ENCODE measurements at places on chromosomes 13 and 19. TPM values are rescaled to one million over a fixed set of nuclear protein-coding genes. Genes with fewer than 3 reads are reported as not detected.

DNA sequence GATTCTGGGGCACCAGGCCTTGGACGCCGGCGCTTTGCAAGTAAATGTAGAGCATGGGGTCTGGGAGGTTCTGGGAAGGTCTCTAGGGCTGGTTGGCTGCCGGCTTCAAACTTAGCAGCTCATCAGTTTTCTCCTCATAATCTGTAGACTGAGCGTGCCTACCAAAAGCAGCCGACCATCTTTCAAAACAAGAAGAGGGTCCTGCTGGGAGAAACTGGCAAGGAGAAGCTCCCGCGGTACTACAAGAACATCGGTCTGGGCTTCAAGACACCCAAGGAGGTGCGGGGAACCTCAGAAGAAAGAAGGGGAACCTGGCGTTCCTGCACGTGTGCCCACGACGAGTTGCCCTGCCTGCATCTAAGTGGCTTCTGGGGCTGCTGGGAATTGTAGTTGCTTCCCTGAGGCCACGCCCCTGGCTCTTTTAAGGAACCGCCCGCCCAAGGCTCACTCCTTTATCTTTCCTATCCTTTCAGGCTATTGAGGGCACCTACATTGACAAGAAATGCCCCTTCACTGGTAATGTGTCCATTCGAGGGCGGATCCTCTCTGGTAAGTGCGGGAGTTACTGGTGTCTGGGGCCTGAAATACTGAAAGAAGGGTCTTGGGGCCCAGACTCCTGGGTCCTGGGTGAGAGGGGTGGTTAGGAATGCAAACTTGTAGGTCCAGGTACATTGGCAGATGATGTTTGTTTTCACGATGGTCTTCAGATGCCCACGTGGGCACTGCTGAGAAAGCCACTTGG lies 984 bp downstream of the RPS11 start:
- H3K27ac ChIP-seq: peak overlapping the region; percentile 92
- DNase-seq: peak; percentile 56
- peaks cover 38% of the 10 kb centered on the region for H3K4me1 ChIP-seq
- peaks cover 42% of the 10 kb centered on the region for H3K36me3 ChIP-seq
- peak overlapping the region; percentile 68 for H3K4me3 ChIP-seq
- H3K27me3 ChIP-seq: no peaks in the 10 kb centered on the region

GRCh38 chr19:46068345-46069258 lies 27.8 kb upstream of the IGFL4 start:
- no peaks in the 10 kb centered on the region for H3K4me1 ChIP-seq
- no peaks in the 10 kb centered on the region for H3K36me3 ChIP-seq
- no peak for DNase-seq
- no peak overlapping the region for H3K4me3 ChIP-seq
- peaks cover 95% of the 10 kb centered on the region for H3K27me3 ChIP-seq

The KLHL1 gene
- not detected for total RNA-seq

DNA sequence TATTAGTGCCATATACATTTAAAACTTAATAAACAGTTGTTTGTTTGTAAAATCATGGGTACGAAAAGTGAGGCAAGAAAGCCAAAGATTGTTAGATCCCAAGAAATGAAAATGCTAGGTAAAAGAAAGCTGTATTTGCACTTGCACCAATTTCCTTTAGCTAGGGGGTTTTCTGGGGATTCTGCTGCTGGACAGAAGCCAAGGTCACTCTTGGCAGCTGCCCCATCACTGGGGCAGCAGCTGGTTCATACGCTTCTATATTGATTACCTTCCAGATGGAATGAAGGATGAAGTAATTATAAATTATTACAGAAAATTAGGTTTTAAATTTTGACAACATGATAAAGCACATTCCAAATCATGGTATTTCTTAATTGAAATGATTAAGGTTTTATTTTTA lies 127.4 kb downstream of the SLITRK5 start:
- DNase-seq: no peak
- H3K27ac ChIP-seq: no peak overlapping the region
- H3K36me3 ChIP-seq: no peaks in the 10 kb centered on the region
- no peak overlapping the region for H3K4me3 ChIP-seq
- H3K27me3 ChIP-seq: no peaks in the 10 kb centered on the region

- DNase-seq: no peak
- H3K36me3 ChIP-seq: no peaks in the 10 kb centered on the region
- no peak overlapping the region for H3K27ac ChIP-seq
- no peaks in the 10 kb centered on the region for H3K4me1 ChIP-seq
Measured at GRCh38 chr13:113746143-113746525, 12.9 kb upstream of the TMEM255B start.

DNA sequence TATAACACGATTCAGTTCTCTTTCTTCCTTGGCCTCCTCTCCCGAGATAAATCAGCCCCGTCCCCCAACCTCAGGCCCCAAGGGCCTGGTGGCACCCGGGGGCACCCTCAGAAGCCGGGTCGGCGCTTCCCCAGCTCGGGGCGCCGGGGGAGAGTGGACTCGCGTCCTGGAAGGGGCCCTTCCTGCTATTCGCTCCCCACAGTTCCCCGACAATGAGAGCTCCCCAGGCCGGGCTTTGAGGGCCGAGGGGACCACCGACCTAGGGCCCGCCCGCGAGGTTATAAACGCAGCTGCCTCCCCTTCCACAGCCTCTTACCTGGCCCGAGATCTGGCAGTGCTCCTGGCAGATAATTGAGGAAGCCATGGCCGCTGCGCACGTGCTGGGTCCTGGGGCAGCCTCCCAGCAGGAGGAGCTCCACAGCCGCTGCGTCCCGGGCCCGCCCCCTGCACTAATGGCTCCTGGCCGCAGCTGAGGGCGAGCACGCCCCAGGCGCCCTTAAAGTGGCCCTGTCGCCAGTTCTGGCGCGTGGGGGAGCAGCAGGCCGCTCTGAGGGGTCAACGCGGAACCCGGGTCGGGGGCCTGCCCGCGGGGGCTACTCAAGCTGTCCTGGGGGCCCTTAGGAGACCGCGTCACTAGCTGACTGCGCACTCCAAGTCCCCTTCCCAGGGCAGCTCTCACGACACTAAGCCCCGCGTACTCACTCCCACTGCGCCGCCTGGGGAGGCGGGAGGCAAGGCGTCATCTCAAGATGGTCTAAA lies at the start of gene SOHLH2:
Gene SOHLH2, minus strand, starts transcription at position 394 of the 759 bp plus-strand sequence. Its CDS starts 30 bp downstream, at position 364.
- H3K4me3 ChIP-seq: no peak within 1 kb of the TSS
- no peaks in the 10 kb centered on the region for H3K27me3 ChIP-seq
- DNase-seq: no peak
- no peaks in the 10 kb centered on the region for H3K36me3 ChIP-seq

The ELANE gene
- 1.0 TPM for total RNA-seq

GRCh38 chr19:36140304-36141038 lies 605 bp downstream of the CAPNS1 start:
- peak overlapping the region; percentile 98 for H3K27ac ChIP-seq
- peak; percentile 64 for DNase-seq
- peaks cover 21% of the 10 kb centered on the region for H3K36me3 ChIP-seq
- peaks cover 29% of the 10 kb centered on the region for H3K4me1 ChIP-seq
- H3K4me3 ChIP-seq: peak overlapping the region; percentile 85

- no peaks in the 10 kb centered on the region for H3K27me3 ChIP-seq
- no peak overlapping the region for H3K4me3 ChIP-seq
- no peak for DNase-seq
- peaks cover 76% of the 10 kb centered on the region for H3K36me3 ChIP-seq
- H3K4me1 ChIP-seq: no peaks in the 10 kb centered on the region
Measured at GRCh38 chr19:47755762-47756626, 10.6 kb downstream of the NOP53 start.

- no peak for DNase-seq
- no peaks in the 10 kb centered on the region for H3K27me3 ChIP-seq
- no peak overlapping the region for H3K4me3 ChIP-seq
- H3K4me1 ChIP-seq: no peaks in the 10 kb centered on the region
- no peak overlapping the region for H3K27ac ChIP-seq
Measured at GRCh38 chr13:83190020-83190419, 692.3 kb downstream of the SLITRK1 start.

DNA sequence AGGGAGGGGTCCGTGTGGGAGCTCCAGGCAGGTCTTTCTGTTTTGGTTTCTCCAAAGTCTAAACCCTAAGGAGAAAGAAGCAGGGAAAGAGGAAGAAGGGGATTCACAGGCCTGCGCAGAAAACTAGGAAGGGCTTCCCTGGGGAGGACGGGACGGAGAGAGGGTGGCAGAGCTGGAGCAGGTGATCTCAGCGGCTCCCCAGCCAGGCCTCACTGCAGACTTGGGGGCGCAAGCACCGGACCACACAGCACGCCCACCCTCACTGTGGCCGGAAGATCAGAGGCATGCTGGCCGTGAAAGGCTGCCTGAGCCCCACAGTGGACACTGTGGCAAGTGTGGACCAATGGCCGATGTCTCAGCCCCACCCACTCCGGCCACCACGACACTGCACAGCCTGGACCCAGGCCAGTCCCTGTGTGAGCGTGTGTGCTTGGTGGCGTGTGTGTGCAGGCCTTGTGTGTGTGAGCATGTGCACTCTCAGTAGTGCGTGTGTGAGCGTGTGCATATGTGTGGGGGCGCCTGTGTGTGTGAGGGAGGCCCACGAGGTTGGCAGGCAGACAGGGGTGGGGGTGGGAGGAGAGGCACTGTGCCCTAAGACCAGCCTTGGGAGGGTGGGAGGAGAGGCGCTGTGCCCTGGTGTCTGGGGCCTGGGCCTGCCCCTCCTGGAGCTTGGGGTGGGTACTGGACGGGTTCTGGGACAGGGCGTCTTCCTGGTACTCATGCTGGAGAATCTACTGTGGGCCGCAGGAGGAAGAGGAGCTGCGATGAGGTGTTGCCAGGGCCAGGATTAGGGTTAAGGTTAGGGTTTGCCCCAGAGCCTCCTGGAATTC lies 15.4 kb upstream of the TMEM255B start:
- H3K27me3 ChIP-seq: peaks cover 6% of the 10 kb centered on the region
- no peak for DNase-seq
- no peak overlapping the region for H3K4me3 ChIP-seq
- H3K36me3 ChIP-seq: no peaks in the 10 kb centered on the region

The SERPINE3 gene
- not detected for total RNA-seq

GRCh38 chr13:34696296-34696695 lies 245.8 kb upstream of the NBEA start:
- no peaks in the 10 kb centered on the region for H3K27me3 ChIP-seq
- no peaks in the 10 kb centered on the region for H3K36me3 ChIP-seq
- no peak overlapping the region for H3K27ac ChIP-seq
- no peaks in the 10 kb centered on the region for H3K4me1 ChIP-seq
- H3K4me3 ChIP-seq: no peak overlapping the region

DNA sequence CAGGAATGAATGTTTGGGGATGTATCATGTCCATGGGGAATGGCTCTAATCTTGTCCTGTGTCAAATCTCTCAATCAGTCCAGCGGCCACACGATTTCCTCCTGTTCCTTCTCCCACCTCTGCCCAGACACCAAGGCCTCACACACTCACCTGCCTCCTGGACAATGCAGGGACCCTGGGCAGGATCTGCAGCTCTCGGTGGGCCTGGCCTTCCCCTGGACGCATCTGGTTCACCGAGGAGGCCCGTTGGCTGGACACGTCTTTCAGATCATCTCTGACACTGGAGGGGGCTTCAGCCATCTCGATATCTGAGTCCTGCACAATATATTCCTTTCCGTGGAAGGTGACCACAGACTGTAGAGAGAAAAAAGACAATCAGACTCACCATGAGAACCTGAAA lies 21.4 kb downstream of the ZSCAN5C start:
- H3K36me3 ChIP-seq: no peaks in the 10 kb centered on the region
- H3K27me3 ChIP-seq: no peaks in the 10 kb centered on the region
- H3K4me1 ChIP-seq: no peaks in the 10 kb centered on the region
- no peak overlapping the region for H3K27ac ChIP-seq

GRCh38 chr13:111484141-111484925 lies 163.9 kb downstream of the TEX29 start:
- H3K27ac ChIP-seq: no peak overlapping the region
- peaks cover 32% of the 10 kb centered on the region for H3K27me3 ChIP-seq
- no peaks in the 10 kb centered on the region for H3K4me1 ChIP-seq

DNA sequence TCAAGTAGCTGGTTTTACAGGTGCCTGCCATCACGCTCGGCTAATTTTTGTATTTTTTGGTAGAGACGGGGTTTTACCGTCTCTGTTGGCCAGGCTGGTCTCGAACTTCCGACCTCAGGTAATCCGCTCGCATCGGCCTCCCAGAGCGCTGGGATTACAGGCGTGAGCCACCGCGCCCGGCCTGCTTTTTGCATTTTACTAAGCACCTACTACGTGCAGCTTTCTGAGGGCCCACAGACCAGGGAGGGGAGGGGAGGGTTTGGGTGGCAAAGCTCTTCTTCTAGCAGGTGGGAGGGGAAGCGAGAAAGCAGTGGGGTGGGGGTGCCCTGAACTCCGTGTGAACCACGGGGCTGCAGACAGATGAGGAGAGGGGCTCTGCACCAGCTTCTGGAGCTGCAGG lies 15.0 kb downstream of the PALM start:
- H3K27ac ChIP-seq: no peak overlapping the region
- no peaks in the 10 kb centered on the region for H3K36me3 ChIP-seq
- peaks cover 8% of the 10 kb centered on the region for H3K4me1 ChIP-seq
- H3K27me3 ChIP-seq: no peaks in the 10 kb centered on the region
- DNase-seq: no peak
- no peak overlapping the region for H3K4me3 ChIP-seq

DNA sequence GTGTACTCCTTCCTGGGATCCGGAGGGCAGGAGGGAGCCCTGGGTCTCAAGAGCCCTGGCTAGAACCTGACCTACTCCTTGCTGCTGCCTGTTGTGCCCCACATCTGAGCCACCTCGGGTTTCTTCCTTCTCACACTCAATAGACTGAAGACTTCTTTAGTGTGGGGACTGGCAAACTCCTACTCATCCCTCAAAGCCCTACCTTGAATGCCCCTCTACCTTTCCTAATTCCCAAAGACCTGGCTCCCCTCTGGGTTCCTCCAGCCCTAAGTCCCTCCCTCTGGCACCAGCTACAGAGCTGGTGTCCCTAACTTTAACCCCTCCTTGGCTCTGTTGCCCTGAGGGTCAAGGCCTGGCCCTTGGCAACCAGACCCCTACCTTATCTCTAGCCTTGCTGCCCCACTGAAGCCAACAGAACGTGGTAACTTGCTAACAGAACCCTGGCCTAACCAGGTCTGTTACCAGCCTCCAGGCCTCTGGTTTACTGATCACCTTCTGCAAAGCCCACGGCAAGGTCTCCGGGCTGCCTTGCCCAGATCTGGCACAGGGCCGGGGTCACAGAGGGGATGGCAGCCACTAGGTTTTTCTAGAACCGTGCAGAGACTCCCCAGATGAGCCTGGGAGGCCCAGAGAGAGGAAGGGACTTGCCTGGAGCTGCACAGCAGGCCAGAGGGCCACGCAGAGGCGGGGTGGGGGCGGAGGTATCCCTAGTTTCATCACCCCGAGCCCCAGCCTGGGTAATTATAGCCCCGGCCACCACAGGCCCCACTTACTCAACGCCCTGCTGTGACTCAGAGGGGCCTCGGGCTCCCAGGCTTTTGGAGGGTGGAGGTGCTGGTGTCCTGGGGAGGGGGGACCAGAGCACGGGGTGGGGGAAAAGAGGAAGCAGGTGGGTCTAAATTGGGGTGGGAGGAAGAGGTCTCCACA lies 15.3 kb downstream of the ZBTB7A start:
- H3K27me3 ChIP-seq: no peaks in the 10 kb centered on the region
- peak overlapping the region; percentile 81 for H3K27ac ChIP-seq
- H3K4me1 ChIP-seq: peaks cover 28% of the 10 kb centered on the region
- DNase-seq: no peak
